T-helper 17 cell (primary cell): ENCODE measurements at places on chromosomes 7 and 10. TPM values are rescaled to one million over a fixed set of nuclear protein-coding genes. Genes with fewer than 3 reads are reported as not detected.

DNA sequence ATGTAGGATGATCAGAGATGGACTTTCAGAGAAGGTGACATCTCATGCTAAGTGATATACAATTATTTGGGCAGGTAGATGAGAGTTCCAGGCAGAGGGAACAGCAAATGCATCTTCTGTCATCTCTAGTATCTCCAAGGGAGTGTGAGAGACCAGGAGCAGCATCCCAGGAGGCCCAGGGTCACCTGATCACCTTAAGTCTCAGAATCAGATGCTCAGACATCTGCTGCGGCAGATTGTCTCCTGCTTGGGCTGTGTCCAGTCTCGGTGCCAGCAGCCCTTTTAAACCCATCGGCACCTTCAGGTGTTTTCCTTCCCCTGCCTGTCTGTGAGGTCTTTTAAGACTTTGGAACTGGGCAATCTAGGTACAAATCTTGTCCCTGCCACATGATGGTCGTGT, 690.6 kb downstream of the LRMDA start:
- H3K4me1 ChIP-seq: no peaks in the 10 kb centered on the region
- H3K27me3 ChIP-seq: peaks cover 4% of the 10 kb centered on the region
- no peak overlapping the region for H3K4me3 ChIP-seq
- H3K36me3 ChIP-seq: no peaks in the 10 kb centered on the region

DNA sequence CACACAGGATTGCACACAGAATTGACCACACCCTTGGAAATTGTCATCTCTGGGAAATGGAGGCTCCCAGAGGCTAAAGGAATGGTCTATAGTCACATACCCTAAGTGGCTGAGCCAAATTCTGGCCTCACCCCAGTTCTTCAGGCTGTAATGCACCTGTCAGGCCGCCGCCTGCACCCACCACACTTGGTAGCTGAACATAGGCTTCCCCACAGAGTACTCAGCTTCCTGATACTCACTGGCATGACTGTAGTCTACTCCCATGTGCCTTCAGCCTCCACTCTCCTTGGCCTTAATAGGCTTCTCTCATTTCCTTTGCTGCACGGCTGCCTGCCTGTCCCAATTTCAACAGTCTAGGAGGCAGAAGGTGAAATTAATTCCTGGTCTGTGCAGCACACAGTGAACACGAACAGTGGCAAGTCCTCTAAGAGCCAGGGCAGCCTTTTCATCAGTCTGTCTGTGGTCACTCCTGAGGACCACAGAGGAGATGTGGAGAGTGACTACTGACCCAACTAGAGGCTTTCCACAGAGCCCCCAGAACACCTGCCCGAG, 42.5 kb downstream of the NUDCD3 start:
- no peaks in the 10 kb centered on the region for H3K27me3 ChIP-seq
- H3K36me3 ChIP-seq: peaks cover 21% of the 10 kb centered on the region
- H3K27ac ChIP-seq: peak overlapping the region; percentile 11
- peaks cover 31% of the 10 kb centered on the region for H3K4me1 ChIP-seq
- DNase-seq: no peak
- no peak overlapping the region for H3K4me3 ChIP-seq

DNA sequence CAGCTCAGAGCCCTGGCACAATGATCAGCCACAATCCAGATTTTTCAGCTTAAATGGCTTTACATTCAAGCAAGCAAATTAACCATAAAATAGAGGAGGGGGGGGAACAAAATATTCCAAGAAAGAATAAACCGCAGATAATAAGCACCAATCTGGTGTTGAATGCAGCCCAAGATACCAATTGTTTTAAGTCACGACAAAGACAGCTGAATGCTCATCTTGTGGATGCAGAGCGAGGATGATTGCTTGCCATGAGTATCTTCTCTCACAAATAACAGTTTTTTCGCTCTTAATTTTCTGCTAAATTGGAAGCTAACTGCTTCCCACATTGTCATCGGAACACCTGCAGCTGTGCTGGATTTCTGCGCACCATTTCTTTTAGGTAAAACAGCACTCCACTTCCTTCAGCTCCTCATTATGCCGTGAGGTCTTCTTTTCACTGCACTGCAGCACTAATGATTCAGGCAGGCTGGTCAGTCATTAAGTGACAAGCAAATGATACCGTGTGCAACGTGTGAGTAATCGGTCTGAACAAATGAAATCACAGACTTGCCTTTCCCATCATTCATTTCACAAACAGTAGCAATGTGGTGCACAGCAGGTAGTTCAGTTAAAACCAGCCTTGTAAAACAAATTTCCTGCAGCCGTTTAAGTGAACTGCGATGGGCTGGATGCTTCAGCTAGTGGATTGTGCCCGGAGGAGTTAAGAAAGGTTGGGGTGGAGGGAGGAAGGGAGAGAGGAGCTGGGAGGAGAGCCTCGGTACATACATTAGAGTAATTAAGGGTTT, 106.4 kb upstream of the CDCA7L start:
- DNase-seq: no peak
- peaks cover 78% of the 10 kb centered on the region for H3K27me3 ChIP-seq
- H3K4me3 ChIP-seq: no peak overlapping the region
- no peaks in the 10 kb centered on the region for H3K4me1 ChIP-seq

DNA sequence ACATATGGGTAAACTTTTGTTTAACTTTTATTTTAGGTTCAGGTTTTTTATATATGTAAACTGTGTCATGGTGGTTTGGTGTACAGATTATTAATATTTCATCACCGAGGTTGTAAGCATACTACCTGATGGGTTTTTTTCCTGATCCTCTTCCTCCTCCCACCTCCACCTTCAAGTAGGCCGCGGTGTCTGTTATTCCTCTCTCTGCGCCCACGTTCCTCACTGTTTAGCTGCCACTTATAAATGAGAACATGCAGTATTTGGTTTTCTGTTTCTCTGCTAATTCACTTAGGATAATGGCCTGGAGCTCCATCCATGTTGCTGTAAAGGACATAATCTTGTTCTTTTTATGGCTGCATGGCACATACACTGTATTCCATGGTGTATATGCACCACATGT, 1000.0 kb upstream of the CELF2 start:
- no peaks in the 10 kb centered on the region for H3K4me1 ChIP-seq
- H3K27ac ChIP-seq: no peak overlapping the region
- no peaks in the 10 kb centered on the region for H3K27me3 ChIP-seq

DNA sequence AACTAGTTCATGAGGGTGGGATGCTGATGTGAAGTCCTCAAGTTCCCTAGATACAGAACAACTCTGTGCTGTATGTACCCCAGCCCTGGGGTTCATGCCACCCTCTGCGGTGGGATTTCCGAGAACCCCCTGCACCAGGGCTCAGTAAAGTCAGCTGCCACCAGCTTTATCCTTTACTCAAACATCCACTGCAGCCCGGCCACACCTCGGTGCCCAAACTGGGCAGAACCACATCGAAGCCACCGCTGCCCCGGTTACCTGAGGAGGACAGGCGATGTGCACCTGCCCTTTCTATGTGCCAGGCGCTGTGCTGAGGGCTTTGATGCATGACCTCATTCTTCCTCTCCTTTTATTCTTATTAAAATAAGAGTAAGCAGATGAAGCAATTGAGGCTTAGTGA, 9.9 kb upstream of the CALML5 start:
- no peak overlapping the region for H3K27ac ChIP-seq
- no peak for DNase-seq
- peaks cover 55% of the 10 kb centered on the region for H3K27me3 ChIP-seq
- peaks cover 4% of the 10 kb centered on the region for H3K36me3 ChIP-seq

- H3K36me3 ChIP-seq: no peaks in the 10 kb centered on the region
- no peaks in the 10 kb centered on the region for H3K27me3 ChIP-seq
Observed at GRCh38 chr10:6950133-6950532, 370.1 kb upstream of the PRKCQ start.

DNA sequence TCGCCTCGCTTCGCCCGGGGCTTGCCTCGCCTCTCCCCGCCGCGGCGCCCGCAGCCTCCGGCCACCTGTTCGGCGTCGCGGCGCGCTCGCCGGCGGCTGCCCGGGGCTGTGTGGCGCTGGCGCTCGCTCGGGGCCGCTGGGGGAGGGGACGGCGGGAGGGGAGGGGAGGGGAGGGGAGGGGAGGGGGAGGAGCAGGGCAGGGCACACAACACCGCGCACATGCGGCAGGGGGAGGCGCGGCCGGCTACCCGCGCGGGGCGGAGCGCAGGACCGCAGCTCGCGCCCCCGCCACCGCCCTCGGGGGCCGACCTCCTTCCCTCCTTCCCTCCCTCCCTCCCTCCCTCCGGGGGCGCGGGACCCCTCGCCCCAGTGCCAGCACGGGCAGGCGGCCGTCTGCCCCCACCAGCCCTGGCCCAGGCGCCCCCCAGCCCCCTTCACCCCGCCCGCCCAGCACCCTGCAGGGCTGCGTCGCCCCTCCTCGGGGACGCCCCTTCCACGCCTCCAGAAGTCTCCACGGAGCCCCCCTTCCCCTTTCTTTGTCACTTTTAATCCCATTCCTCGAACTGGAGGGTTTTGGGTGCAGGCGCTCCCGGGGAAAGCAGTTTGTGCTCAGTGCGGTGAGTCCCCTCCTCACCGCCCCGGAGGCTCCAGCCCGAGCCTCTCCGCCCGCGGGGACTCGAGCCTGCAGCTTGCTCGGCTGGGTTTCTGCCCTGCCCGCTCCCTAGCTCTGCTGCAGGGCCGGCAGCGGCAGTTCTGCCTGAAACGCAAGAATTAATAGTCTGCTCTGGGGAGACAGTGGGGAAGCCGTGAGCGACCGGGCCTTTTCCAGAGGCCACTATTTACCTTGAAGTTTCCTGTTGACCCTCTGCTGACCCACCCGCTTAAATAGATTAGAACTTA, at the start of gene PARD3:
Gene PARD3 (minus strand): TSS at position 112 of the 900 bp plus-strand sequence. CDS start 301 bp downstream, outside the sequence.
- H3K27ac ChIP-seq: no peak within 1 kb of the TSS
- peaks cover 72% of the 10 kb centered on the region for H3K27me3 ChIP-seq
- DNase-seq: no peak
- peak within 1 kb of the TSS; percentile 73 for H3K4me3 ChIP-seq
- H3K4me1 ChIP-seq: peaks cover 5% of the 10 kb centered on the region

DNA sequence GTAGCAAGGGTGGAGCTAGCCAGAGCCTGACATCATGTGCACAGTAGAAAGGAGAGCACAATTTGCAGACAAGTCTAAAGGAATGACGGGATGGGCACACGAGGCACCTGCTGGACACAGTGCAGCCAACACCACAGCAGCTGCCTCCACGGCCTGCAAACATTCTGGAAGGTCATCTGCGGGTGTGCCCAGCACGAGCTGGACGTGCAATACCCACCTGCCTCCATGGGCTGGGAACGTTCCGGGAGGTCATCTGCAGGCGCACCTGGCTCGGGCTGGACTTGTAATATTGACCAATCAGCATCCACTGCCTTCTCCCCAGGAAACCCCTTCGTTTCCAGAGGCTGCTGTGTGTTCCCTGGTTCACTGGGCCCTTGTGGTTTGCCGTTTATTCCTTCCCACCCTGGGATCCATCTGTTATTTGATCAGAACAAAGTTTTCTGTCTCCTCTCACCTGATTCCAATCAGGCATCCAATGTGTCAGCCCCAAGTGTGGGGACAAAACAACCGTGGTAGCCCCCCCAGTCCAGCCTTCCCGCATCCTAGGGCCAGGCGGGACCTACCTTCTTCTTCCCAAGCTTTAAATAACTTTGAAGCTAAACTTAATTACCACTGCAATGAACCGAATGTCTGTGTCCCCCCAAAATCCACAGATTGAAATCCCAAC, 243.4 kb upstream of the PPP2R2D start:
- no peaks in the 10 kb centered on the region for H3K4me1 ChIP-seq
- H3K27ac ChIP-seq: no peak overlapping the region
- DNase-seq: no peak
- H3K36me3 ChIP-seq: no peaks in the 10 kb centered on the region

DNA sequence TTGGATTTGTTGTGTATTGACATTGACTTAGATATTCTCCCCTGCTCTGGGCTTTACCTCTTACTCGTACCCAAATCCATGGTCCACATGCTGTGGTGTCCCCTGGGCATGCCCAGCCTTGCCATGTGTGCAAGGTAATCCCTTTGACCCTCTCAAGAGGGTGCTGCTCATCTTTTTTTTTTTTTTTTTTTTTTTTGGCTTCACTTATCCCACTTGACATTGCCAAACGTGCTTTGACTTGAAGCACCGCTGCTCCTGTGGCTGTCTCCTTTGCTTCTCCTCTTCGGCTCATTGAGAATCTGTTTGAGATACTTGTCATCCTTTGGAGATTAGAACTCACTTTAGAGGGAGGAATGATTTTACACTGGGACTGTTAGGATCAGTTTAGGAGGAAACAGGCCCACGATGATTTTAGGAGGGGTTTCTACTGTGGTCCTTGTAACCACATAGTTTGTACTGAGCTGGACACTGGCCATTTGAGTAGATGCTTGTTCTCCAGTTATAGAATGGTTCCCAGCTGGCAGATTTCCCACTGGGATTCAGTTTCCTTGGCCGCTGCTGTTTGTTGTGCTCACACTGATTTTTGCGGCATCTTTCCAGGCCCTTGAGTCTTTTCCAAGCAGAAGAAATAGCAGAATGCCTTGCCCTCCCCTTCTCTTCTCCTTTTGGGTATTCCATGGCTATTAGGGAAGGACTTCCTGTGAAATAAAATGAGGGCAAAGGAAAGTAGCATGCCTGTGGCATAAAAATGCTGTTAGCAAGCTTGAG, 184.8 kb downstream of the AUTS2 start:
- H3K4me3 ChIP-seq: no peak overlapping the region
- H3K36me3 ChIP-seq: no peaks in the 10 kb centered on the region
- H3K4me1 ChIP-seq: no peaks in the 10 kb centered on the region
- H3K27ac ChIP-seq: no peak overlapping the region
- H3K27me3 ChIP-seq: no peaks in the 10 kb centered on the region
- no peak for DNase-seq

WIPF3 gene
- total RNA-seq: 0.08 TPM
